Transverse colon (tissue), 4 donors: ENCODE measurements at places on chromosomes 11 and 22. TPM values are rescaled to one million over a fixed set of nuclear protein-coding genes. Genes with fewer than 3 reads are reported as not detected.
A peak's percentile ranks its signal among the peaks of the same experiment; 100 is the strongest.

The TTC12 gene
- 13.0 TPM for total RNA-seq

The SMIM38 gene
- total RNA-seq, result 2.9 TPM

The MS4A12 gene
- total RNA-seq, result 524 TPM

The SYT12 gene
- total RNA-seq, result not detected

The TYMP gene
- 60.7 TPM for total RNA-seq

- H3K4me3 ChIP-seq, result no peak overlapping the region
- DNase-seq, result no peak
- no peaks in the 10 kb centered on the region for H3K4me1 ChIP-seq
- H3K36me3 ChIP-seq, result no peaks in the 10 kb centered on the region
- peaks cover 5% of the 10 kb centered on the region for H3K27me3 ChIP-seq
Observed at GRCh38 chr11:102833731-102834130, 9.7 kb downstream of the MMP3 start.

DNA sequence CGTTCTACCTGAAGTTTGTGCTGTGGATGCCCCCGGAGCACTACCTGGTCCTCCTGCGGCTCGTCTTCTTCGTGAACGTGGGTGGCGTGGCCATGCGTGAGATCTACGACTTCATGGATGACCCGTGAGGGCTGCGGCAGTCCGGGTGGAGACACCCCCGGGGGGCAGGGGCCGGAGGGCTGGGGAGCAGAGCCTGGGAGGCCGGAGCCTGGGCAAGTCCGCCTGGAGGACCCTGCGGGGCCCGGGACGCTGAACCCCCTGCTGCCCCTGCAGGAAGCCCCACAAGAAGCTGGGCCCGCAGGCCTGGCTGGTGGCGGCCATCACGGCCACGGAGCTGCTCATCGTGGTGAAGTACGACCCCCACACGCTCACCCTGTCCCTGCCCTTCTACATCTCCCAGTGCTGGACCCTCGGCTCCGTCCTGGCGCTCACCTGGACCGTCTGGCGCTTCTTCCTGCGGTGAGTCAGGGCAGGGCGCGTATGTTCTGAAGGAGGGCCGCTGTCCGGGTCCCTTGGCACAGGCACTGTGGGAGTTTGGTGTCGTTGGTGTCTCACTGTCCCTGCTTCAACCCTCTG, 17.3 kb downstream of the RNH1 start:
- peaks cover 4% of the 10 kb centered on the region for H3K36me3 ChIP-seq
- DNase-seq, result no peak
- no peaks in the 10 kb centered on the region for H3K27me3 ChIP-seq
- no peak overlapping the region for H3K27ac ChIP-seq
- H3K4me3 ChIP-seq, result no peak overlapping the region

- no peak overlapping the region for H3K27ac ChIP-seq
- DNase-seq, result no peak
- H3K4me1 ChIP-seq, result peaks cover 55% of the 10 kb centered on the region
- no peak overlapping the region for H3K4me3 ChIP-seq
Observed at GRCh38 chr11:48017105-48017830, 36.9 kb downstream of the PTPRJ start.

DNA sequence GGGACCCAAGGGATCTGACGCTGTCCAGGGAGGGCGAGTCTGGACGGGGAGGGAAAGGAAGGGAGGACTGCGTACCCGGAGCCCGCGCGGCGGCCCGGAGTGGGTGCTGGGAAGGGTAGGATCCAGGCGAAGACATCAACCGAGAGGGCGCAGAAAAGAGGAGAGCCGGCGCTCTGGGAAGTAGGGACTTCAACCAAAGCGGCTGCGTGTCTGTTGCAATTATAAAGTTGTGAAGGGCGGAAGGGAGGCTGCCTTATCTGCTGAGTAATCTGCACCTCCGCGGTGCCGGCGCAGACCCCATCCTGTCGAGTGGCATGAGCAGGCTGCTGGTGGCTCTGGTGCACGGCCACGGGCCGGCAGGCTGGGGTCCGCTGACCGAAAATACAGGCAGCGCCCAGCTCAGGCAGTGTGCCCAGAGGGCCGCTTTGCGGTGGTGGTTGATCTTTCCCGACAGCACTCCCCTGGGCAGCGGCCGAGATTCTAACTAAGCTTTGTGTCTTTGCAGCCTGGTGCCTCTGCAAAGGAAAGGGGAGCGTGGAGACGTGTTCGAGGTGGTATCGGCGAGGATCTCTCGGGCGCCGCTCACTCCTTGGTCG, 978 bp downstream of the C11orf87 start:
- H3K4me3 ChIP-seq, result no peak overlapping the region
- no peaks in the 10 kb centered on the region for H3K36me3 ChIP-seq
- no peak for DNase-seq
- peaks cover 49% of the 10 kb centered on the region for H3K27me3 ChIP-seq
- no peak overlapping the region for H3K27ac ChIP-seq
- peaks cover 6% of the 10 kb centered on the region for H3K4me1 ChIP-seq

DNA sequence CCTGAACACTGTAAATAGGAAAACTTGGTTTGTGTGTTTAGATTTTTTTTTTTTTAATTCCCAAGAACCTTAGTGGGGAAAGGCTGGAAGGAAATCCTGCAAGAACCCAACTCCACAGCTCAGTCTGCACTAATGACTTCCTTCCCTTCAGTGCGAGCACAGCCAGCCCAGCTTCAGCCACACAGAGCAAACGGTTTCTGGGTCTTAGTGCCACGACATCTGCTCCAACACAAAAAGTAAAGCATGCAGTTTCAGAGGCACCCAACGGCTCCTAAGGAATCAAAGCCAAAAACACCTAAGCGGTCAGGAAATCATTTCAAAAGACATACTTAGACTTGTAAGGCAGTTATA, 236.1 kb downstream of the TTC28 start:
- DNase-seq, result peak; percentile 68
- peak overlapping the region; percentile 61 for H3K4me3 ChIP-seq

DNA sequence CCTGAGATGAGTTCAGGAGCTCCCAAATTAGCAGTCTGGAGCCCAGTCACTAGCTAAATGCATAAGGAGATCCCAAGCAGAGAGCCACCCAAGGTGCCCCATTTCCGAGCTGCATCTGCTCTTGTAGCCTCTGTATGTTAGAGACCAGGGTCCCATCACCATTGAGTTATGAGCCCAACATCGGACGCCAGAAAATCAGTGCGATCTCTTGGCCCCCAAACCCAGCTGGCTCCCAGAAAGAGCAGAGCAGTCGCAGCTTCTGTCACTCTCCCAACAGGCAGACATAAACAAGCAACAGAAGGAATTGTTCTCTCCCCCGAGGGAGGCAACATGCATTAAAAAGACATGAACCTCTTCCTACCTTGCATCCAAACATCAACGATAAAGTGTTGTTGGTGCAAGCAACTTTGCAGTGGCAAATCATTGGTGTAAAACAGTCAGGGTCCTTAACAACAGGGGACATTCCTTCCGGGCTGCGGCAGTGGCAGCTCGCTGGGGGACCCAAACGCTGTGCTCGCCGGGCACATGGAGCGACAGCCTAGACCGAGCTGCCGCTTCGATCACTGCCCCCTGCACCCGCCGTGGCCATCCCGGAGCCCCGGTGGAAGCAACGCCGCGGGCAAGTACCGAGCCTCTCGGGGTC, 907.1 kb downstream of the DLG2 start:
- peak; percentile 7 for DNase-seq
- H3K27me3 ChIP-seq, result no peaks in the 10 kb centered on the region
- H3K36me3 ChIP-seq, result no peaks in the 10 kb centered on the region
- H3K4me3 ChIP-seq, result peak overlapping the region; percentile 68

DNA sequence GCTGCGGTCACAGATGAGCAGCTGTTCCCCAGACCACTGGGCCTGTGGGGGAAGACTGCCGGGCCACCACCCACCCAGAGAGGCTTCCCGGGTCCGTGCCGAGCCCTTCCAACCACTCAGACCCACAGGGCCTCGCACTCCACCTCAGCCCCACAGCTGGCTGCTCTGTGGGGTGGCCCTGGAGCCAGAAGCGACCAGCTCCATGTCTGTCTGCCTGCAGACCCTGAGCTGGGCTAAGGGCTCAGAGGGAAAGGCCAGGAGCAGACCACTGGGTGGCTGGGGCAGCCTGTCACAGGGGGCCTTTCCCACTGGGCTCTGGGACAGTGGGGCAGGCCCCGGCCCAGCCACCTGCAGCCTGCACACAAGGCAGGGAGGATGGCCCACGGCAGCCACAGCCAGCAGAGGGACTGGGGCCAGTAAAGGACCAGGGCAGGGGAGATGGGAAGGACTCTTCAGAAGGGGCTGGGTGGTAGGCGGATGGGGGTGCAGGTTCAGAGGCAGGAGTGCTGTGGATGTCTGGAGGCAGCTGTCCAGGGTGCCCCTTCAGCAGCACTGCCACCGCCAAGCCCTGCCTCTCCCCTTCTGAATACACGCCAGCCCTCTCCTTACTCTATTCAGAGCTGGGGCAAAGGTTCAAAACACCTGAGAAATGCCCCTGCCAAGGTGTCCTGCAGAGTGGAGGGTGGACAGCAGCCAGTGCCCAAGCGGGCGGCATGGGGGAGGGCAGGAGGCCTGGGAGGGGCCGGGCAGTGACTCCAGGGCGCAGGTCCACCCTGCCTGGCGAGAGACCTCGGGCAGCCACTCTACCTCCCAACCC, 32.2 kb downstream of the GNB1L start:
- H3K27me3 ChIP-seq, result no peaks in the 10 kb centered on the region
- DNase-seq, result peak; percentile 3
- H3K36me3 ChIP-seq, result no peaks in the 10 kb centered on the region
- H3K4me1 ChIP-seq, result no peaks in the 10 kb centered on the region
- H3K4me3 ChIP-seq, result no peak overlapping the region

GRCh38 chr11:45851228-45851627, 4.0 kb downstream of the CRY2 start:
- H3K27me3 ChIP-seq, result no peaks in the 10 kb centered on the region
- H3K4me1 ChIP-seq, result peaks cover 81% of the 10 kb centered on the region
- H3K4me3 ChIP-seq, result no peak overlapping the region
- H3K36me3 ChIP-seq, result no peaks in the 10 kb centered on the region
- no peak for DNase-seq
